Activated naive CD8-positive, alpha-beta T cell treated with anti-CD3 and anti-CD28 coated beads, Interleukin-2, amount 50 U/mL, for 24 hours (primary cell): ENCODE measurements at places on chromosomes 13 and 19.

DNA sequence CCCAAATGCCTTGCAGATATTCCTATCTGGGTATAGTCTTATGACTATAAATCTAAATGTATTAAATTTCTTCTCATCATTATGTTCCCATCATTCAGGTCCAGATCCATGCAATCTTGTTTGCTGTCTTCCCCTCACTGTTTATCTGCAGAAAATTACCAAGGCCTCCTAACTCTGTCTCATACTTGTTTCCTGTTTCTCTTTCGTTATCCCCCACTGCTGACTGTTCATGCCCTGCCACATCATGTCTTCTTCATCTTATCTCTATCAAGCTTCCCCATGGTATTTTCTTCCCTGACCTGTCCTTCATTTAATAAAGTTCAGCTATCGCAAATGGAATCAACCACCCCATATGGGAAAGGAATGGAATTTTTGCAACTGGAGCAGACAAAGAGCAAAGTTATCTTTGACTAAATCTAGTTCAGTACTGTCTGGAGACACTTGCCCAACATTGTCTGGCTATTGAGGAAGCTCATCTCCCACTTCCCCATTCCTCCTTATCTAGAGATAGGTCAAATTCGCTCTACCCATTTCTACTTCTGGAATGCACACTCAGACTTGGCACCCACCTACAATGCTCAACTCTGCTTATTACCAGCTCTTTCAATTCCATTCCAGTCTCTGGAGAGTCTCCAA is 1358.1 kb downstream of the EFNB2 start:
- no peak for DNase-seq

DNA sequence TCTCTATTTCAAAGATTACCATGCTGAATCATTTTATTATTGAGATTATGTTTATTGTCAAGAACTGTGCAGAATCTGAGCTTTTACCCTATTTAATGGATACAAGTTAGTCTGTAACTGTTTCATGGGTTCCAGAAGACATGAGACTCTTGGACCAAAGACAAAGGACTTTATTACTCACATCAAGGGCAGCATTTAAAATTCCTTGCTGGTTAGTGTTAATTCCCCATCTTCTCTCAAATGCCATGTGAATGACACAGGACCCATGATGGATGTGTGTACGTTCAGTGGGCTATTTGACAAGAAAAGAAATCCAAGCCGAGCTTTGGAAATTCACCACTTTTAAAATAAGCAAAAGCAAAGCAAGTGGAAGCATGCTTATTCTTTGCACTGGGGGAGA is 139.9 kb downstream of the PCDH20 start:
- DNase-seq: no peak

- DNase-seq: no peak
Observed at GRCh38 chr13:30725326-30726085, 9.8 kb upstream of the ALOX5AP start.

GRCh38 chr19:48867746-48868113 is 687 bp downstream of the PLEKHA4 start:
- no peak for DNase-seq

DNA sequence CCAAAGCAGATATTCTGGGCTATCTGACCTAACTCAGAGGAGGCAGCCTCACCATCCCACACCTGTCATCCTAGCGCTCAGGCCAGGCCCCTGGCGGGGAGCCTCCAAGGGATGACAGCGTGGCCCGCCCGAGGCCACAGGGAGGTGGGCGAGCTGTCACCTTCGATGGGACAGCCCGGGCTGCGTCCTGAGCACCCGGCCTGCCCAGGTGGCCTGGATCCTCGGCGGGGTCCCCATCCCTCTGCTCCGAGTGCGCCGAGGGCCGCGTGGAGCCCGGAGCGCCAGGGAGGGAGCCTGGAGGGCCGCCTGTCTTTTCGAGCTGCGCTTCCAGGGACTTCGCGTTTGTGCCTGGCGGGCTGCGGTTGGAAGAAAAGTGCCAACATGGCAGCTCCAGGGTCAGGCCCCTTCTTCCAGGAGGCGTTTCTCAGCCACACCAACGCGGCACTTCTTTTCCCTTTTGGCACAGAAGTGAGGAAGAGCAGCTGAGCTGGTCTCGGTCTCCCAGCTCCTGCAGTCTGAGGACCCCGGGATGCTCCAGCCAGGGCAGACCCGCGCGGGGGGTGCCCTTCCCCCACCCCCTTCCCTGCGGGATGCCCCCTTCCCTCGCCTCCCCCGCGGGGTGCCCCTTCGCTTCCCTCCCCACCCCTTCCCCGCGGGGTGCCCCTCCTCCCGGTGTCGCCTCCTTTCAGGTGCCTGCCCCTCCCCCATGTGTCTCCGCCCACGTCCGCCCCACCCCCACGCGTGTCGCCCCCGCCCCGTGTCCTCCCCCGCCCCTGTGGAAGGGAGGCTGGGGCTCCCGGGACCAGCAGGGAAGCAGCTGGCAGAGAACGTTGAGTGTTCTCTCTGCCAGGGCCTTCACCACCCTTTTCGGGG is 42.3 kb downstream of the GJA3 start:
- no peak for DNase-seq

- DNase-seq: peak; percentile 46
Observed at GRCh38 chr19:8609279-8610040, 1.1 kb downstream of the ADAMTS10 start.

DNA sequence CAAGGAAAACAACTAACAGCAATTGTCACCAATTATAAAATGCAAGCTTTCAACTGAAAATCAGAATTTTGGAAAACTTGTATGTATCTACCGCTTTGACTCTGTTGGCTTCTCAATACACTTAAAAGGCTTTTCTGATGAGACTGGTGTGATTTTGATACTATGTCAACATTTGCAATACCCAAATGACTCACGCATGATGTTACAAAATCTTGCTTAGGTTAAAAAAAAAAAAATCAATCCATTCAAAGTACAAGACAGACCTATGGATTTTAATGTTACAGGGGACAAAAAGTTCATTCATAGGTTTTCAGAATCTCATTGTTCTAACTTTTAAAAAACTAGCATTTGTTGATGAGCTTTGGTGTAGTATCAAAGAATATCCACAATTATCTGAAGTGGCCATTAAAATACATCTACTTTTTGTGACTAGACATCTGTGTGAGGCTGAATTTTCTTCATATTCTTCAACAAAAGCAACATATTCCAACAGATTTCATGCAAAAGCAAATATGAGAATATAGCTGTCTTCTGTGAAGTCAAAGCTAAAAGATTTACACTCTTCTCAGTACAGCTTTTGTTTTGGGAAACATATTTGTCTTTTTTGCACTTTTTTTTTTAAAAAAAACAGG is 10.7 kb downstream of the ELF1 start:
- DNase-seq: no peak

DNA sequence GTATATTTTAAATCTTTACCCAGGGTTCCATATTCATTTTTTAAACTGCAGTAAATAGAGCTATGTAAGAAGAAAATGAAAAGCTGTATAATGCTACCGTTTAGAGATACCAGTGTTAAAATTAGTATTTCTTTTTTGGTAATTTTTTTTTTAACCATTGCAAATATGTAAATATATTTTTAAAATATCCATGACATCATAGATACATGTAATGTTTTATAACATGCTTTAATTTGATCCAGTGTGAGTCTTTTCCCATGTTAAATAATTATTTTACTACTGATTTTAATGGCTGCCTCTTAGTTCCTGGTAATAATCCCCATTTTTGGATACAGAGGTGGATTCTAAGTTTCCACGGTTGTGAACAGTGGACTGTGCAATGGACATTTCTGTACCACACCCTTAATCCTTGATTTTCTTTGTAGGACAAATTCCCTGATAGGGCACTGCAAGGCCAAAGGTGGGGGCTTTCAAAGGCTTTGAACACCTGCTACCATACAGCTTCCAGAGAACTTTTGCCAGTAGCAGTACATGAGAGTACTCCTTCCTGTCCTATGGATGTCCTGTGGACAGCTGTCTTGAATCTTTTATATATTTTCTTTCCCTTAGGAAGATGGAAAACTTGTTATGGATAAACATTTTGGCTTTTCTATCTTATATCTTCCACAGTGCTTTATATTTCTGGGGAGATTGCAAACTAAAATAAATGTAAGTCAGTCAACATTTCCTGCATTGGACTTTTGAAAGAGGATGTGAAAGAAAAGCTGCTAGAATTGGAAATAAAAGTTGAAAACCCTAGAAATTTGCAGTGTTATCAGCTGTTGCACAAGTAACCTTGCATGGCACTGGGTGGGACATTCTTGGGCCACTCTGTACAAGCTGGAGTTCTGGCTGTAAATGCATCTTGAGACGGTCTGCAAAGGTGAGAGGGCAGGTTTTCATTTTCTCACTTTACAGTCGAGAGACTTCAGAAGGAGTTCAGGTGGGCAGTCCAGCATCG is 46.8 kb downstream of the ARHGEF7 start:
- DNase-seq: no peak

DNA sequence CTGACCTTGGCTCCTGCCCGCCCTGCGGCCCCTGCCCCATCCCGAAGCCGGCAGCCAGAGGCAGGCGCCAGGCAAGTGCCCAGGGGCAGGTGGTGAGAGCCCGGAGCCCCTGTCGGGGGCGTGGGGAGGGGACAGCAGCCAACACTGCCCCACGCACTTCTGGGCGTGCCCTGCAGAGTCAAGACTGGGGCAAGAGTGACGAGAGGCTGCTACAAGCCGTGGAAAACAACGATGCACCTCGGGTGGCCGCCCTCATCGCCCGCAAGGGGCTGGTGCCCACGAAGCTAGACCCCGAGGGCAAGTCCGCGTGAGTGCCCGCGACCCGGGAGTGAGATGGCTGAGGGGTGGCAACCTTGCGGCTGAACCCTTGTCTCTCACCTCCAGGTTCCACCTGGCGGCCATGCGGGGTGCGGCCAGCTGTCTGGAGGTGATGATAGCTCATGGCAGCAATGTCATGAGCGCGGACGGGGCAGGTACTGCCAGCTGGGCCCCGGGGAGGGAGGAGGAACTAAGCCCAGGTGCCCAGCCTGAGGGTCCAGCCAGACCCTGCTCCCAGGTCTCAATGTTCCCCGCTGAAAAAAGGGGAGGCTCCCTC is 17.3 kb downstream of the ANKRD24 start:
- DNase-seq: no peak

- no peak for DNase-seq
Observed at GRCh38 chr13:101835920-101836319, 383.4 kb downstream of the ITGBL1 start.

- no peak for DNase-seq
Observed at GRCh38 chr13:37385956-37386670, 212.5 kb downstream of the POSTN start.

DNA sequence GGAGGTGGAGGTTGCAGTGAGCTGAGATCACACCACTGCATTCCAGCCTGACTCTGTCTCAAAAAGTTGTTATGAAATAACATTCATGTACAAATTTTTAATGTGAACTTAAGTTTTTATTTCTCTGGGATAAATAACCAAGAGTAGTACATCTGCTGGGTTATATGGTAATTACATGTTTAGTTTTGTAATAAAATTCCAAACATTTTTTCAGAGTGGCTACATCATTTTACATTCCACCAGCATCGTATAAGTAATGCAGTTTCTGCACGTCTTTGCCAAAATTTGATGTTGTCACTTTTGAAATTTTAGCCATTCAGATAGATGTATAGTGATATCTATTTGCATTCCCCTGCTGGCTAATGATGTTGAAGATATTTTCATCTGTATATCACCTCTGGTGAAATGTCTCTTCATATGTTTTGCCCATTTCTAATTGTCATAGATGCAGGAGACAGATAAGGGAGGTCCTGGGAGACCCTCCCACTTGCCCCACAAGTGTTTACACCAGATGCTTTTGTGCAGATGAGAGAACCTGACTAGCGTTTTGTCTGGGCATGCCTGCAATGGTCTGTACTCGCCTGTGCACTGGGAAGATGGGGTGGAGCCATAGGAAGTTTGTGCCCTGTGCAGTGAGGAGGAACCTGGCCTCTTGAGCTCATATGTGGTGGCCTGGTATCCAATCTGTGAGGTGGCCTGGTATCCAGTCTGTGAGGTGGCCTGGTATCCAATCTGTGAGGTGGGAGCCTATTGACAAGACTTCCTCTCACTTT is 12.7 kb upstream of the KBTBD6 start:
- no peak for DNase-seq

GRCh38 chr13:73677048-73677601 is 457.1 kb downstream of the KLF12 start:
- no peak for DNase-seq

DNA sequence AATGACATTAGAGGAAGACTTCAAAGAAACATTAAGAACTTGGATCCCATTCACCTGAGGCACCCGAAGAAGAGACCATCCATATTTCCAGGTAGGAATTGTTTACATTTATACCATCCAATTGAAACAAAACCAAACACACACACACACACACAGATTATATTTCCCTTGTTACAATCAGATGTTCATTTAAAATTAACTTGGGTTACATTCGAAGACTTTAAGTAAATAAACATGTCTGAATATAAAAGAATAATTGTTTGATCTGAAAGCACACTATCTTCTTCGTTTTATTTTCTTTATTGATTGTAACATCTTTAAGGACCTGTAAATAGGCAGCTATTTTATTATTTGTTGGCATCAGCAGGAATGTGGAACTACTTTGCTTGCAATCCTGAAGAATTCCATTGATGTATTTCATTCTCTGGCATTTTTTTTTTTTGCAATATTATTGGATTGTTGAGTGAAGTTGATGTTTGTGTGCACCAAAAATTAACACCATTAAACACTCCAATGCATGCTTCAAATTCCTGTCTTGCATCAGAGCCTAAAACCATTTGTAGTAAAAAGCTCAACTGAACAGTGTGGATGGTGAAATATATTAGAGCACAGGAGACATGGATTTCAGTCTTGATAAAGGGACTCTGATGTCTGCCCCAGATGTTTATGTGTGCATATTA is 85.3 kb upstream of the FRY start:
- no peak for DNase-seq

GRCh38 chr13:73913751-73914518 is 220.3 kb downstream of the KLF12 start:
- no peak for DNase-seq

- DNase-seq: peak; percentile 85
Observed at GRCh38 chr19:18428787-18429674, 8.9 kb downstream of the ISYNA1 start.

GRCh38 chr13:71814806-71815360 is 52.1 kb downstream of the DACH1 start:
- DNase-seq: no peak

GRCh38 chr19:56309511-56310185 is 5.0 kb downstream of the ZSCAN5A start:
- peak; percentile 73 for DNase-seq

GRCh38 chr13:98327371-98328270 is 150.6 kb upstream of the RNF113B start:
- DNase-seq: no peak

DNA sequence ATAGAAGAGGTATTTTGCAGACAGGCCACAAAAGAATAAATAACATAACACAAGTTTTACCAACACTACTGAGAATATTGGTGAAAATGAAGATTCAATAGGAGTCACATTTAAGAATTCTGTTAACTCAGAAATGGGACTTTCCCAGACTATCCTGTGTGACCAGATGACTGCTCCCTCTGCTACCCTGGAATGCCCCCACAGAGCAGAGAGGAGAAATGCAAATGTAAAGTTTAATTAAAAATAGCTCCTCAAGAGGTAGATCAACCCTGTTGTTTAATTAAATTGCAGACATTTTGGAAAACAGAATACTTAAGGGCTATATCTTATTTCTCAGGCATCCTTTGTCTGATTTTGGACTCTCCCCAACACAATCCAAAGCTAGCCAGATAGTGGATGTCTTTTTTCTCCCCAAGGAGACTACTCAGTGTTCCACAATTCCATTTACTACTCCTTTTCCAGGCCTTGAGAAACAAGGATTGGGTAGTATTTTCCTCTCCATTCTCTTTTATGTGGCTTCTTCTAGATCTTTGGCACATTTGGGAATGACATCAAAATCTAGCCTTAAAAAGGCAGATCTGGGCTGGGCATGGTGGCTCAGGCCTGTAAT is 104.7 kb upstream of the TSC22D1 start:
- DNase-seq: no peak

GRCh38 chr19:48950830-48951519 is 3.7 kb upstream of the BAX start:
- no peak for DNase-seq
